ENCODE measurements at places on chromosomes 12 and 14.
A peak's percentile ranks its signal among the peaks of the same experiment; 100 is the strongest.

DNA sequence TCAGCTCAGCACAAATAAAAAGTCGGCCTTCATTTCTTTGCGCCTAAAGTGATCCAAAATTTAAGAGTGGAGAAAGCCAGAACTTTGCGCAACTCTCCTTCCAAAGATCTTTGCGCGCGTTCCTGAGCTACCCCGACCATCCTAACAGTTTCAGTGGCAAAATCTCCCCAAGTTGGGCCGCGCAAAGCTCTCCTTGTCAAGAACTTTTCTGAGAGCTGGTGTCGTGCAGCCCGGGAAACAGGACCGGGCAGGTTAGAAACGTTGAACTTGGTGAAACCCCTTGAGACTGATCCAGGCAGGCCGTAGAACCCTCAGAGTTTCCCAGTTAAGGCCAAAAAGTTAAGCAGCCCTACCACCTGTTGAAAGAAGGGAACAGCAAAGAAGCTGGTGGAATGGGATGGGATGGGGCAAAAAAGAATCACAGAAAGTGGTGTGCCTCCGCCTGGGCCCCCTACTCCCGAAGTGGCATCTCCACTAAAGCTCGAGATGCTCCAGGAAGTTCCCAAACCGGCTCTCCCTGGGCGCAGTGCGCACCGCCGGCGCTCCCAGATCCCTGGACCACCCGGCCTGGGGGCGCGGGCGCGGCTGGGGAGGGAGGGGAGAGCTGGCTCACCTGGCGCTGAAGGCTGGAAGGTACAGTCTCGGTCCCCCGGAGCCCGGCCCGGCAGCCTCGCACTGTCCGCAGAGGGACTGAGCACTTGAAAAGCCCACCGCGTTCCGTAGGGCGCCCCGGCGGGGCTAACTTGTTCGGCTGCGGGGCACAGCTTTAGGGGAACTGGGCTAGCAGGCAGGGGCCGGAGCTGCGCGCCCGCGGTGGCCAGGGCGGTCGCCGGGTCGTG is 768 bp downstream of the DBX2 start:
- no peak for DNase-seq

- no peak for DNase-seq
Measured at GRCh38 chr12:92365836-92366235, 220.2 kb upstream of the BTG1 start.

DNA sequence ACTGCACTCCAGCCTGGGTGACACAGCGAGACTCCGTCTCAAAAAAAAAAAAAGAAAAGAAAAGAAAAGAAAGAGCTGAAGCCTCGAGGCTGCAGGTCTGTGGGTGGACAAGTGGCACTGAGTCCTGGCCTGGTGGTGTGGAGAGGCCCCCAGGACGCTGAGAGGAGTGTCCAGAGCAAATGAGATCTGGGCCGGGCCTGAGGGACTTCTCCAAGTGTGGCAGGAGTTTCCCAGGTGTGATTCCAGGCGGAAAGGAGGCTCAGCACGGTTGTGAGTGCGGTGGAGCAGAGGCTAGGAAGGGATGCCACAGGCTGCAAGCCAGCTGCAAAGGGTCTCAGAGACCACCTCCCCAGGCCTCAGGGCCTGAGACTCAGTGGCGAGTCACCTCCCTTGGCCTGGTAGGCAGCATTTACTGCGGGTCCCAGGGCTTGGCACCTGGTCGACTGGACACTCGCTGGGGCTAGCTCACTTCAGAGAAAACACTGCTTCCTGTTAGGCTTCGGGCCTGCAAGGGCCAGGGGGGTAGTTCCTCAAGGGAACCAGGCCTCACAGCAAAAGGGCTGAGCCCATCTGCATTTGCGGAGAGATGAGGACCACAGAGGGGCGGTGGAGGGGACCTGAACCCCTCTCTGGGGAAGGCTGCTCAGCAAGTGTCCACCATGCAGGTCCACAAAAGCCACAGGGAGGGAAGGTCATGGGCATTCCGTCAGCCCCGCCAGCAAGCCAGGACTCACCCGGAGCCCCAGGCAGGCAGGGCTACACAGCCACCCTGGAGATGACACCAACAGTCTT is 11.7 kb downstream of the TTC7B start:
- no peak for DNase-seq

GRCh38 chr12:22238211-22238610 is 96.3 kb downstream of the ST8SIA1 start:
- DNase-seq, result no peak

DNA sequence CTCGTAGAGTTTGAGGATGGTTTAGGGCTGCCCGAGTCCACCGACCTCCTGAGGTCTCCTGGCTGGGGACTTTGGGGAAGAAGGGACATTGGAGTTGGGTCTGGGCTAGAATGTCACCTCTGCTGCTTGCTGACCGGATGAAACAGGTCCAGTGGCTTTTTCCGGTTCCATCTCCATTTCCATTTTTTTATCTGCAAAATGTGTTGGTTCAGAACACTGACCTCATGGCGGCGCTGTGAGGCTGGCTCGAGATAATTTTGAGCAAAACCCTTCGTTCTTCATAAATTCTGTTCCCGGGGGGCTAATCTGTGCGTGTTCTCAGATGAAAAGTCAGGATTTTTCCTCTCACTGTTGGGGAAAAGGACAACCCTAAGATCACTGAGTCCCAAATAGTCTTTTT is 11.7 kb upstream of the MYL2 start:
- no peak for DNase-seq

DNA sequence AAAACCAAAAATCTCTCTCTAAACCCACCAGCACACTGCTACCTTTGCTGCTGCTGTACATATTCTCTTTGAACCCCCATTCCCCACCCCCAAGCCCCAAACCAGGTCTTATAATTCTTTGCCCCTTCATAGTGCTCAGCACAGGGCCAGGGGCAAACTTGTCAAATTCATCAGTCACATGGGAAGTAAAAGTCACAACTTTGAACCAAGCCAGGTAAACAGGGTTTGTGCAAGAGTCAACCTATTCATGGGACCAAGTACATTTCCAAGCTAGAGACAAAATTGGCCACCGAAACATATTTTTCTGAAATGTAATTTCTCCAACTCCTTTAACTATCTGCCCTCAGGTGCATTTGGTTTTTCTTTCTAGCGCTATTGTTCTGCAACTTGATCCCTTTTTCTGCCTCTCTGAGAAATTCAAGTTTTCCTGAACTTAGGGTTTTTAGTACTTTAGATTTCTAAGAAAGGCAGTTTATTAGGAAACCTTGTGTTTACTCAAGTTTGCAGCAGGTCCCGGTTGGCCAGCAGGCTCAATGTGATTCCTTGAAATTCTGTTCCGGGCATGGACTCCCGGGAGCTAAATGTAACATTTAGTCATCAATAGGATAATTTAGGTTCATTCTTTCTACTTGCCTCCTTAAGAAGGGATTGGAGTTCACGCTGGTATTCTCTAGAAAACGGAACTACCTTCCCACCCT is 230.5 kb downstream of the EFCAB11 start:
- no peak for DNase-seq

- DNase-seq, result peak; percentile 62
Measured at GRCh38 chr14:50943943-50944646, at the start of gene PYGL. TSS of gene PYGL (minus strand) at chr14:50944483. CDS start at chr14:50944403, 80 bp downstream.

- DNase-seq, result peak; percentile 82
Measured at GRCh38 chr12:96193725-96194575, at the start of gene ELK3. TSS of gene ELK3 (plus strand) at chr12:96194375.

GRCh38 chr12:131011165-131012079 is 57.7 kb downstream of the ADGRD1 start:
- DNase-seq, result no peak

DNA sequence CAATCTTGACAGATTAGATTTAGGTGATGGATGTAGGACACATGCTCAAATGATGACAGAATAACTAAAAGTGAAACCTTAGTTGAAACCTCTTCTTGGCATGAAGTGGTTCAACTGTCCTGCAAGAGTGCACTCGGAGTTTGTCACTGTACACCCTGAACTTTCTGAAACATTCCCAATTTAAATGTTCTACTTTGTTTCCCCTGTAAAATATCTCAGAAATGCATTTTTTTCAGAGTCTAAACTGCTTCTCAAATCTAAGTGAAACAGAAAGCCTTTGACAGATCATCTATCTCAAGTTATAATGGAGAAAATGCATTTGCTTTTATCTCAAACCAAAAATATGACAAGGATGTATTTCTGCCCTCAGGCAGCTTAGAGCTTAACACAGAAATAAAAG is 66.0 kb downstream of the BHLHE41 start:
- no peak for DNase-seq

- DNase-seq, result no peak
Measured at GRCh38 chr14:89280600-89280999, 136.4 kb downstream of the FOXN3 start.

GRCh38 chr14:65167072-65167645 is 64.8 kb upstream of the MAX start:
- DNase-seq, result peak; percentile 65

DNA sequence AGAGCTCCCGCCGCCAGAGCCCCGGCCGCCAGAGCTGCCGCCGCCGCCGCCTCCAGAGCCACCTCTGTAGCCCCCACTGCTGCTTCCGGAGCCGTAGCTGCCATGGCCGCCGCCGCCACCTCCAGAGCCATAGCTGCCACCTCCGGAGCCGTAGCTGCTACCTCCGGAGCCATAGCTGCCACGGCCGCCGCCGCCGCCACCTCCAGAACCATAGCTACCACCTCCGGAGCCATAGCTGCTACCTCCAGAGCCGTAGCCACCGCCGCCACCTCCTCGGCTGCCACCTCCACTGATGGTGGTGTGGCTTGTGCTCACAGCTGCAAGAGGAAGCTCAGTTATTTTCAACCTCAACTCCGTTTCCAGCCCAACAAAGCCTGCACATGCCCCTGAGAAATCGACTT is 4.9 kb downstream of the KRT1 start:
- DNase-seq, result no peak

DNA sequence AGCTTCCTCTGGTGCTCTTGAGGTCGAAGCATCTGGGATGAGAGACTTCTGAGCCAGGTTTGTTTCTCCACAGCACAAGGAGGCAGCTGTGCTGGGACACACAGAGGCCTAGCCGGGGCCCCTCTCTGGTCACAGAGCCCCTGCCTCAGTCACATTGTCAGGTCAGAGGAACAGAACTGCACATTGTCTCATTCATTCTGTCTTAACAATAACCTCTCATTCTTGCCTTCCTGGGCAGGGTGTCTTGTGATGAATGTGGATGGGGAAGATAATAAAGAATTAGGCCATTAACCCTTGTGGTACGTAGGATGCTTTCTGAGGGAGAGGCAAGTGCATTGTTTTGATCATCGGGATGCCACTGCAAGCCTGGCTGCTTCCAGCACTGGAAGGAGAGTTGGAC is 29.8 kb downstream of the FNTB start:
- DNase-seq, result no peak

DNA sequence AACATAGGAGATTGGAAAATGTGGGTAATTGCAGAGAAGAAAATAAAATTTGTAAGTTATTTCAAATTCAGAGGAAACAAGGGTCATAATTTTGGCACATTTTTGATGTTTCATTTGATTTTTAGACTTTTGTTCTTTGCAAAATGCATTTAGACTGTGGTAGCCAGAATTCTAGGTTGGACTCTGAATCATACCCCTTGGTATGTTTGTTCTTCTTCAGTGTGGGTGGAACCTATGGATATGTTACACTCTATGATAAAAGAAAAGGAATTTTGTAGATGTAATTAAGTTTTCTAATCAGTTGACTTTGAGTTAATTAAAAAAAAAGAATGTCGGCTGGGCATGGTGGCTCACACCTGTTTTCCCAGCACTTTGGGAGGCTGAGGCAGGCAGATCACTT is 827.0 kb downstream of the AACS start:
- DNase-seq, result no peak

DNA sequence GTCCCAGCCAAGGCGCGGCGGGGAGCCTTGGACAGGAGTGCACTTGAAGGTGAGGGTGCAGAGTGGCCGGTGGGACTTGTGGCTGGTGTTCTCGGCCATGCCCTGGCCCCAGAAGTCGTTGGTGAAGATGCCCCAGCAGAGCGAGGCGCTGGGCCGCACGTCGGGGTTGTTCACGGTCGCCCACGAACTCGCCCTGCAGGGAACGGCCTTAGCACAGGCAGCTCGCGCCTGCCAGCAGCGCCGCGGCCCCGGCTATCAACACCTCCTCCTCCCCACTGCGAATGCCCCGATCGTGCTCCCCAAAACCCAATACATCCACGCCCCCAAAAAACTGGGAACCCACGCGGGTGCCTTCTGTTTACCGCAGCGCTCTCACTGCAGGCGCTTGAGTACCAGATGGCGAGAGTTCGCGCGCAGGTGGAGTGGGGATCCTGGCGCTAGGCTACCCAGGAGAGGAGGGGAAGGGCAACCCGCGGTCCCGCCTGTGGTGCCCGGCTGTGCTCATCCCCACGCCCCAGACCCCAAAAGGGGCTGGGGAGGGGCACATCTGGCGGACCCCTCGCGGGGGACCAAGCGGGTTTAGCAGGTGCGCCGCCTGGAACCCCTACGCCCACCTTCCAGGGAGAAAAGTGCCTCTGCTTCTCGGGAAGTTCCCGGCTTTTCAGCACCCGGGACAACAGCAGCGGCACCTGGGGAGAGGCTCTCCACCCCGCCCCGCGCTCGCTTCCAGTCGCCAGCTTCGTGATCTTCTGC is 386.3 kb upstream of the TMTC1 start:
- DNase-seq, result no peak

GRCh38 chr12:130560321-130560720 is 155.8 kb downstream of the RIMBP2 start:
- no peak for DNase-seq

GRCh38 chr12:27179400-27180214 is 64.5 kb upstream of the STK38L start:
- DNase-seq, result peak; percentile 89

DNA sequence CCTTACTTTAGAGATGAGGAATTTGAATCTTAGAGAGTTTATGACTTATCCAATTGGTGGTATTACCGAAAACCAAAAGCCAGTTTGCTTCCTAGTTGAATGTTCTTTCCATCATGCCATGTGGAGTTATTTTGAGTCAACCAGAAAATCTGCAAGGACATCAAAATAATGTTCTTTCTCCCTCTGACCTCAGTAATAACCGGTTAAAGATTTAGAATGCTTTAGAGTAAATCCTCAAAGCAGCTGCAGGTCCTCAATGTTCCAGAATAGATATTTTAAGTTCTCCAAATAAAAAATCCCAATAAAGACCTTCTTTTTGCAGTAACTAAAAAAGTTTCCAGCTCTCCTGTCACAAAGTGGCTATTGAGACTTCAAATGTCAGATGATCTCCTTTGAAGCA is 396.6 kb downstream of the ADAMTS20 start:
- no peak for DNase-seq

GRCh38 chr12:74890237-74890599 is 319.4 kb downstream of the KCNC2 start:
- DNase-seq, result no peak

GRCh38 chr12:28827861-28828260 is 321.2 kb upstream of the FAR2 start:
- no peak for DNase-seq

DNA sequence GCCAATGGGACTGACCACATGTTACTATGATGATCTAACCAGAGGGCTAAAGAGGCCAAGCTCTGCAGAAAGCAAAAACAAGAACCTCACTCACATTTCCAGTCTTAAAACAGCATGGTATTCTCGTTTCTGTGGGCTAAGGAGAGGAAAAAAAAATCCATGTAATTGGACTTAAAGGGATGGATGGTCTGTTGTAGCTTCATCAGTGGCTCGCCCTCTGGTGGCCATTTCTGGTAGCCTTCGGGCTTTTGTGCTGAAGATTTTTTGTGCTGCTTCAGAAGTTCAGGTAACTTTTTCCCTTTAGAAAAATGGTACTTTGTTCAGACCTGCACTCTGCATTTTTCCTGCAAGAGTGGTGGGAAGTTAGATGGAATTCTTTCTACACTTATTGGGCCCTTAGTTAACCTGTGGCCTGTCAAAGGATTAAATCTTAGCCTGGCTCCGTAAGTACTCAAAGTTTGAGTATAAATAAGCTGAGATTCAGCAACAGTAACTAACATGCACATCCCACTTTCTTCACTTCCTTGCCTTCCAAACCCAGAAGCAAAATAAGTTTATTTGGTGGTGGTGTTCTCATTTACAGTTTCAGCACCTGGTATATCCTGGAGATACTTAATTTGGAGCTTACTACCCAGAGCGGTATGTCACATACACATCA is 22.3 kb downstream of the DCAF4 start:
- peak; percentile 32 for DNase-seq

Measured in CD14-positive monocyte (primary cell).